Naive thymus-derived CD8-positive, alpha-beta T cell (primary cell): ENCODE measurements at places on chromosomes 3 and 15. TPM values are rescaled to one million over a fixed set of nuclear protein-coding genes. Genes with fewer than 3 reads are reported as not detected.

GRCh38 chr15:85636351-85636750 lies 158.4 kb downstream of the KLHL25 start:
- no peak for DNase-seq

GRCh38 chr15:73873889-73874511 lies 636 bp downstream of the TBC1D21 start:
- DNase-seq: peak; percentile 43

GRCh38 chr15:88663141-88663621 lies 24.4 kb downstream of the ISG20 start:
- no peak for DNase-seq

- no peak for DNase-seq
These were observed 5.1 kb upstream of the FLNB start for GRCh38 chr3:58003093-58003492.

GRCh38 chr3:171956181-171956683 lies 83.1 kb upstream of the FNDC3B start:
- no peak for DNase-seq

DNA sequence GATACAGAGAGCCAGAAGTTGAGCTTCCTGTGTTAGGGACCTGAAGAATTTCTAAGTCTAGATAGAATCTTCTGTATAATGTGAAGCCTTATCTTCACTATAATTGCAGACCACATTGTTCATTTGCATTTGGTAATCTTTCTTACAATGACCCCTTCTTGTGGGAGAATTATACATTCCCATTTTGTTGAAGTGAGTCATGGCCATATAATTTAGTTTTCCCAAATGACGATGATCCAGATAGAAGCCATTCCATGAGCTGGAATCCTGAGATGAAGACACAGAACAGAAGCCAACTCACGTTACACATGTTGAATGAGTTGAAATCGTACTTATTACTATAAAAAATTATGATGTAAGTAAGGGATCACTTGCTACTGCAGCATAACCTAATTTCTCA lies 187.8 kb downstream of the TUSC7 start:
- no peak for DNase-seq

DNA sequence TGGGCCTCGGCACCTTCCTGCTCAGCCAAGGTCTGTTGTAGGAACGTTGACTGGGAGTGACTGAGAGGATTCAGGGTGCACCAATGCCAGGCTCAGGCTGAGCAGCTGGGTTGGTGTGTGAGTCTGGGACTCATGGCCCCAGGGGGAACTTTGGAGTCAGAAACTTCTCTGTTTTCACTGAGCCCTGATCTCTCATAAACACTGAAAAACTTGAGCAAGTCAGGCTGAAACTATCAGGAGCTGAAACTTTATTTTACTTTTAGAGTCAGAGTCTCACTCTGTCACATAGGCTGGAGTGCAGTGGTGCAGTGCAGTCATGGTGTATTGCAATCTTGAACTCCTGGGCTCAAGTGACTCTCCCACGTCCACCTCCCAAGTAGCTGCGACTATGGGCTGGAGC lies 3.0 kb downstream of the TRAK1 start:
- DNase-seq: no peak

- DNase-seq: no peak
These were observed 6.3 kb downstream of the INSYN1 start for GRCh38 chr15:73746883-73747282.

GRCh38 chr3:55492976-55493375 lies 5.9 kb upstream of the WNT5A start:
- DNase-seq: no peak

GRCh38 chr3:38543586-38543985 lies 47.4 kb downstream of the EXOG start:
- no peak for DNase-seq

DNA sequence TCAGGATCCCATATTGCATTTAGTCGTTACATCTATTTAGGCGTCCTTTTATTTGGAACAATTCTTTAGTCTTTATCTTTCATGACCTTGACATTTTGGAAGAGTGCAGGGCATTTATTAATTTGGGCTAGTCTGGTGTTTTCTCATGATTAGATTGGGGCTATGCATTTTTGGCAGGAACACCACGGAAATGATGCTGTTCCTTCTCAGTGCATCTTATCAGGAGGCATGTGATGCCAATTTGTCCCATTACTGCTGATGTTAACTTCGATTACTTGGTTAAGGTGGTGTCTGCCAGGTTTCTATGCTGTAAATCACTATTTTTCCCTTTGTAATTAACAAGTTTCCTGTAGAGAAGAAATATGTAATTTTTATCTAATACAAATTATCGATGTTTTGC lies 18.1 kb upstream of the VWA5B2 start:
- no peak for DNase-seq

- no peak for DNase-seq
These were observed 26.3 kb upstream of the CCDC39 start for GRCh38 chr3:180705619-180706018.

DNA sequence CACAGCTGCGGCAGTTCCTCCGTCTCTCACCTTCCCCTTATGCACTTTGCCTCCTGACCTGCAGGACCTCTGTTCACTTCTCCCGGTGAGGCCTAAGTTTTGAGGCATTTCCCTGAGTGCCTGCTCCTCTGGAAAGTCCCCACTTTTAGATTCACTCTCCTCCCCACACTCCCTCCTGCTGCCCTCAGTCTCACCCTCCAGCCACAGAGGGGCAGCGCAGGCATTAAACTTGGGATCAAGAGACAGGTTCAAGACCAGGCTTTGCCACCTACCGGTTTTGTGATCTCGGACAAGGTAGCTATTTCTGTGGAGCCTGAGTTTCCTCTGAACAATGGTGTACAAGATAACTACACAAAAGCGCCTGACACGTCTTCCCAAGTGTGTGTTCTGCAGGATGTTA lies 19.4 kb downstream of the SLC6A11 start:
- no peak for DNase-seq

DNA sequence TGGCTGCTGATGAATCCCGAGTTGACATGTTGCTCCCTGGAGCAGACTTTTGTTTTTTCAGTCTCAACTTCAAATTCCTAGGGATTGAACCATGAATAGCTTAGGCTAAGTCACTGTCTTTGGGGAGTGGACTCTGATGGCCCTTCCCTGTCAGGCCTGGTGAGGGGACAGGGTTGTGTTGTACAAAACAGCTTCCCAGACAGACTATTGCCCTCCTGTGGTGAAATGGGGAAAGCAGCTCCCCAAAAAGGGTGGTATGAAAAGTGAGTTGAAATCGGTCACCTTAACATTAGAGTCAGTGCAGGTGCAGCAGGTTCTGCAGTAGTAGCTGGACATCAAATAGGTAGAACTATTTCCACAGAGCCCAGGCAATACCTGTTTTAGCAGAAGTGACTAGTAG lies 775.6 kb downstream of the ROBO2 start:
- DNase-seq: no peak

- no peak for DNase-seq
These were observed 56.4 kb downstream of the TMCC1 start for GRCh38 chr3:129837065-129837642.

- DNase-seq: no peak
These were observed 13.0 kb downstream of the GP5 start for GRCh38 chr3:194386066-194386465.

DNA sequence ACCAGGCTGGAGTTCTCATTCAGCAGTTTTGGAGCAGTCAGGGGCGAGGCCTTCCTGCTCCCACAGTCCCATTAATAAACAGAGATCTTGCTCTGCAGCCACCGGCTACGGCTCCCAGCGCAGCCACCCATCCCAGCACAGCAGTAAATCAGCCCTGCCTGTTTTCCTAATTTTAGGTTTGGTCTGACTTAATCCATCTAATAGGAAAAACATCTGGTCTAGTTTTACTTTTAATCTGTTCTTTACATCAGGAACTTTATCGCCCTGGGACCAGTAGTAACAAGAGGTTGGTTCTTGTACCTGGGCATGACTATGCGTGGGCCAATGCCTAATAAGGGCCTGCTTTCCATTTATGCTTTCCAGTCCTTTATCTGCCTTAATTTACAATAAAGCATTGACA lies 264.0 kb upstream of the DPH6 start:
- DNase-seq: no peak

DNA sequence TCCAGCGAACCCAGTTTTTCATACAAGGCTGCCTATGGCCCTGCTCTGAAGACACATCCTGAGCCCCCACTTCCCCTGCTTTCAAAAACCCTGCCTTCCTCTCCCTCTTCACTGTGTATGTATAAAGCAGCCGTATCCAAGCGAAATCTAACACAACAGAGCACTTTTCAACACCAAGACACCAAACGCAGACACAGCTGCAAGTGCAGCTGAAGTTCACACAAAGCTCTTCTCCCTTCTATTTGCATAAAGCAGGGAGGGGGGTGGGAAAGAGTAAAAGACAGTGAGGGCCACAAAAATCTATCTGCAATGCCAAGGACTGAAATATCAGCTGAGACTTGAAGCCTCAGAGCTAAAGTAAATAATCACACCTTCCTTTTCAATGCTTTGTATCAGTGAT lies 35.1 kb upstream of the CSPG5 start:
- DNase-seq: no peak

DNA sequence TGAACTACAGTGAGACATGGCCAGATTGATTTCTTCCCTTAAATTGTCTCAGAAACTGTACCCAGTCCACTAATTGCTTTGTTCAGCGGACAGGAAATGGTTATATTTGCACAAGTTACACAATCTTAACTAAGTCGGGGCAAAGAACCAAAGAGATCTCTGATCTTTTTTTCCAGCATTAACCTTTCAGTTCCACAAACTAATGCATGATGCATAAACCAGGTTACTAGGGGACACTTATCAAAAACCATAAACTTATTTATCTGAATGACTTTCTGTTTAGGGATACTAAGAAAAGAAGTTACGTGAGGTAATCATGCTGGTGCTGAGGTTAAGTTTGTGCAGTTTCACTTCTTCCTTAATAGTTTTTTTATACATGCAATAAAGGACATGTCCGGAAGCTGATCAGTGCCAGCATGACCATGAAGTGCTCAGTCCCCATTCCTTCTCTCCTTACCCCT lies 22.4 kb downstream of the FNDC3B start:
- no peak for DNase-seq

DNA sequence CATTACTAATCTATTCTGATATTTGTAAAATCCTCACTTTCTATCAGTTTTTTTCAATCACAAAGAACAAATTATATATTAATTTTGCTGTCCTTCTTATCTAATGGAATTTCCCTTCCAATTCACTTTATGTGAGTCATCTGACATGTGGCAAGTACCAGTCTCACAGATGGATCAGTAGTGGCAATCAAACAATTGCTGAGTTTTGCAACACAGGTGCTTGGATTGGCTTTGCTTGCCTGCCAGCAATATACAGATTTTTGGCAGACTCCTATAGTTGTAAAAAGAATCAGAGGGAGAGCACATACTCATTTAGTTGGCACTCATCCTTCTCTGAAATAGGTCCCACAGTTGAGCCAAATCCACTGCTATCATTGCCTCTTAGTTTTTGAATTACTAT lies 83.7 kb downstream of the BCHE start:
- DNase-seq: no peak

DNA sequence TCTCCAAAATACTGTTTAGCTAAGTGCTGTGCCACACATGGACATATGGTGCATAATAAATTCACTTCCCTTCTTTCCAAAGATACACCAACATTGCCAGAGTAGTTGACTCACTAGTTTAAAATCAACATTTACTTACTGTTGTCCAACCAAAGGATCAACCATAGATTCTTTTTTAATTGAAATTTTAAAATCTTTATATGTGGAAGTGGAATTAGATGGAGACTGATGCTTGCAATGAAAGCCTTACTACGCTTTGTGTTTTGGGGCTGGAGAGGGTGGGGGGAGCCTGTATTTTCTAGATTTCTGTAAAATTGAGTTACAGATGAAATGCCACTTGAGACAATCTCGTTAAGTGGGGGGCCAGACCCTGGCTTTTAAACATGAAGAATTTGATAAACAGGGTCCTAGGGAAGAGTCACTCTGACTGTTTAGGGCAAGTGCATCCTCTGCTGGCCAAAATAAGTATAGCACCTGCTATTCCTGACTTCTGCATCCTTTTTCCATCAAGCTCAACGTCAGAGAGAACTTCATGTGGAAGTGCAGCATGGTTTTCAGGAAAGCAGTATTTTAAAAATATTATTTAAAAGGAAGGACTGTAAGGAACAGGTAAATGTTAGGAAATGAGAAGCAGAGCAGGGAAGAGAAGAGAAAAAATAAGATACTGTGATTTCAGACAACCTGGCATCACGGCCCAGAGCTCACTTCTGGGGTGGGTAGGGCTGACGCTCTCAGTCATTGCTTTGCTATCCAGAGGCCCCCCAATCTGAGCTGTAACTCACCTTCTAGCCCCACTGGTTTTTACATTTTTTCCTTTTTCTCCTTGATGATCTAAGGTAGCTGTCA lies 76.7 kb downstream of the BOC start:
- peak; percentile 42 for DNase-seq

GRCh38 chr3:52531860-52532516 lies 1.7 kb downstream of the NT5DC2 start:
- DNase-seq: peak; percentile 17

GRCh38 chr15:23565395-23566070 lies at the start of gene MKRN3:
Gene MKRN3, plus strand, starts transcription at chr15:23565674. Its CDS starts 109 bp downstream, at chr15:23565783.
- DNase-seq: peak; percentile 6

DNA sequence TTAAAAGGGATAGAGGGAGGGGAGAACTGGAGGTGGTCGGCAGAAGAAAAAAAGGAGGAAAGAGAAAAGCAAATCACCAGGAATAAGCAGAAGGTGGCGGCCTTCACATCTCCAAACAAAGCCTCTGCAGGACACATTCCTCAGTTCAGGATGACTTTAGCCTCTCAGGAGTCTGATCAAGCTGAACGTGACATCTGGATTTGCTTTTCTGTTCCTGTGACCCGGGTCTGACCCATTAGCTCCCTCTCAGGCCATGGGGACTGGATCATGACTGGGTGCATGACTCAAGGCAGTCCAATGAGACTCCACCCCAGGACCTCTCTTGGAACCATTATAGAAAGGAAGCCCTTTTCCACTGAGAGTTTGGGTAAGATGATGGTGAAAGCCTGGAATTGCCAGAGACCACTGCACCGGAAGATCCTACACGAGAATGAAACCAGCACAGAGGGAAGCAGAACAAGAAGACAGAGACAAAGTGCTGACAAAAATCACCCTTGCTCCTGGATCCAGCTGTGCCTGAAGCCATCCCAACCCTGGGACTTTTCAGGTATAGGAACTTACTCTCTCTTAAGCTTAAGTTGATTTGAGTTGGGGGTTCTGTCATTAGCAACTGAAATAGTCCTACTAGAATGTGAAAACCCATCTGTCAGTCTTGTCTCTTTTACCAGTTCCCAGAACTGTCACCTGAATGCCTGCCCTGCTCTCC lies 45.4 kb upstream of the RAD18 start:
- no peak for DNase-seq

The CLDN18 gene
- polyA plus RNA-seq: not detected

The RETNLB gene
- polyA plus RNA-seq: not detected

The GRK7 gene
- polyA plus RNA-seq: not detected

The NEK10 gene
- not detected for polyA plus RNA-seq

The CMTM8 gene
- polyA plus RNA-seq: 2.8 TPM

The BCL2A1 gene
- polyA plus RNA-seq: 19.6 TPM

The ZNF80 gene
- polyA plus RNA-seq: 0.28 TPM

The GALNT15 gene
- not detected for polyA plus RNA-seq

The MYL3 gene
- polyA plus RNA-seq: not detected

The IL5RA gene
- not detected for polyA plus RNA-seq

The MME gene
- polyA plus RNA-seq: not detected

The GLDN gene
- polyA plus RNA-seq: not detected

The ATP13A4 gene
- 0.53 TPM for polyA plus RNA-seq

The MUSTN1 gene
- polyA plus RNA-seq: 0.68 TPM
